GM04503 (cell line): ENCODE measurements at places on chromosomes 16 and 17.

- DNase-seq = no peak
Measured at GRCh38 chr17:72587773-72588511, 467.1 kb downstream of the SOX9 start.

DNA sequence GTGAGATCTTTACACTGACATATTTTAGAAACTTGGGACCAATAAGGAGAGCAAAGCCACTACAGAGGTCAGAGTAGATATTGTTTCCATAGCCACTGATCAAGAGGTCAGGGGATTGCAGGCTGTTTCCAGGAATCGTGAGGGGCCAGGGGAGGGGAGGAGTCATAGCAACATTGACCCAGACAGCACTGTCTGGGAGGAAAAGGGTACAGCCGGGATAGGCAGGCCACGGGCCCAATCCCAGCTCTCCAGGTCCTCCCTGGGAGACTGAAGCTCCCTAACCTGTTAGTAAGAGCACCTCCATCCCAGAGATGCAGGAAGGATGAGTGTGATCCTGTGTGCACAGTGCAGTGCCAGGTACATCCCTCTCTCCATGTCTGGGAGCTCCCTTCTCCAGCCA is 48.5 kb upstream of the TMEM132E start:
- no peak for DNase-seq

GRCh38 chr16:90019543-90020259 is 445 bp upstream of the DBNDD1 start:
- DNase-seq = peak; percentile 34

DNA sequence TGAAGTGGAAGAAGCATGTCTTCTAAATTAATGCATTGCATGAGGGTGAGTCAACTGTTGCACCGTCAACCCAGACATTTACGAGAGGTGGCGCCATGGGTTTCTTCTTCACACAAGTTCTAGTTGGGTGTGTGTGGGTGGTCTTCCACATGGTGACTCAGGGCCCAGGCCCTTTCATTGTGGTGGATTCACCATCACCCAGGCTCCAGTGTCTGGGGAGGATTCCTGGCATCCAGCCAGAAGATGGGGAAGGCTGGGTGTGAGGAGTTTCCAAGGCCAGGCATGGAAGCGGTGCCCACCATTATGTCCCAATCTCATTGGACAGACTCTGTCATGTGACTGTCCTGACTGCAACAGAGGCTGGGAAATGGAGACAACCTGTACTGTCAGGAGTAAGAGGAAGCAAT is 21.4 kb upstream of the JPH3 start:
- DNase-seq = no peak

- DNase-seq = no peak
Measured at GRCh38 chr16:8712589-8713361, 38.4 kb downstream of the ABAT start.

DNA sequence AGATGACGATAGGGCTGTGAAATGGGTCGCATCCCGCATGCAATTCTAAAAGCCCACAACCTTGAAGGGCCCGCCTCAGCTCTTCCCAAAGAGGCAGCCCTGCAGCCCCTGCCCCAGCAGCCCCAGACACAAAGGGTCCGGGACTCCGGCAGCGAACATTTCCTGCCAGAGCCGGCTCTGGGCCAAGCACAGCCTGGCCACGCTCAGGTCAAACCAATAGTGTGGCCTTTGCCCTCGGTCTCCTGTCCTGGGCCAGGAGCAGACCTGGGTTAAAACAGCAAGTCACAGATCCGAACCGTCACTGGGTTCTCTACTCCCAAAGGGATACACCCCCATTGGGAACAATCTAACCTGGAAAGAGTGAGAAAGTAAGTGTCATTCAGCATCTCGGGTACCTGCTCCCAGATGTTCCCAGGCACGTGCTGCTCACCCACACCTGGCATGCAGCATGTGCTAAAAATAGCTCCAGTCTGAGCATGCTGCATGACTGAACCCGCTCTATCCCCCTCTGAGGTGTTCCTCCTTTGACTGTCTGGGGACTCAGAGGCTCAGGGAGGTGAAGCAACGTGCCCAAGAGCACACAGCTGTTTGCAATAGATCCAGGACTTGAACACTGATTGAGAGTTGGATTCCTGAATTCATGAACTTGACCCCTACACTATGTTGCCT is 22.2 kb upstream of the ATP2A3 start:
- no peak for DNase-seq

DNA sequence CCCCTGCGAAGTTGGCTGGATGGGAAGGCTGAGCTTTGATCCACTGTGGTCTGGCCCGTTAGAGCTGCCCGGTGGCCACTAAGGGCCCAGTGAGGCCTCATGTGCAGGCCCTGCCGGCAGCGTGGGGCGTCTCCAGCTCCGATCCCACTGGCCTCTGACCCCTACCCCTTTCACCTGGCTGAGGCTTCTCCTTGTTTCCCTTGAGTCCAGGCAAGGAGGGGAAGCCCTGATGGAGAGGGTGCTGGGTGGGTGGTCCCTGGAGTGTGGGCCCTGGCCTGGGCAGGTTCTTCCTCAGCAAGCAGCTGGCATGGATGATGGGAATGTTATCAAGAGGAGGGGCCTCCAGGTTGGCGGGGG is 356.8 kb downstream of the SEC14L1 start:
- DNase-seq = no peak

DNA sequence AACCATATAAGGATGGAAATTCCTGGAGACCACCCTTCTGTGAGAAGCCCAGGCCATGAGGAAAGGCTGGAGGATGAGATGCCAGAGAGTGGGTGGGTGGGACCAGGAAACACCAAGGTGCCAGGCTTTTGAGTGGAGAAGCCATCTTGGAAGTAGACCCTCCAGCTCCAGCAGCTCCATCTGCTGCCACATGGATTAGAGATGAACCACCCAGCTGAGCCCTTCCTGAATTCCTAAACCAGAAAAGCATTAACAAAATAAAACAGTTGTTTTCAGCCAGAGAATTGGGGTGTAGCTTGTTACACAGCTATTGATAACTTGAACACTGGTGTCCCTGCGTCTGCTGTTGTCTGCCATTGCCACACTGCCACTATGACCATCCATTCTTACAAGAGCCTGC is 6.3 kb upstream of the TMEM114 start:
- no peak for DNase-seq

- no peak for DNase-seq
Measured at GRCh38 chr17:28982131-28982793, 23.6 kb downstream of the SEZ6 start.

DNA sequence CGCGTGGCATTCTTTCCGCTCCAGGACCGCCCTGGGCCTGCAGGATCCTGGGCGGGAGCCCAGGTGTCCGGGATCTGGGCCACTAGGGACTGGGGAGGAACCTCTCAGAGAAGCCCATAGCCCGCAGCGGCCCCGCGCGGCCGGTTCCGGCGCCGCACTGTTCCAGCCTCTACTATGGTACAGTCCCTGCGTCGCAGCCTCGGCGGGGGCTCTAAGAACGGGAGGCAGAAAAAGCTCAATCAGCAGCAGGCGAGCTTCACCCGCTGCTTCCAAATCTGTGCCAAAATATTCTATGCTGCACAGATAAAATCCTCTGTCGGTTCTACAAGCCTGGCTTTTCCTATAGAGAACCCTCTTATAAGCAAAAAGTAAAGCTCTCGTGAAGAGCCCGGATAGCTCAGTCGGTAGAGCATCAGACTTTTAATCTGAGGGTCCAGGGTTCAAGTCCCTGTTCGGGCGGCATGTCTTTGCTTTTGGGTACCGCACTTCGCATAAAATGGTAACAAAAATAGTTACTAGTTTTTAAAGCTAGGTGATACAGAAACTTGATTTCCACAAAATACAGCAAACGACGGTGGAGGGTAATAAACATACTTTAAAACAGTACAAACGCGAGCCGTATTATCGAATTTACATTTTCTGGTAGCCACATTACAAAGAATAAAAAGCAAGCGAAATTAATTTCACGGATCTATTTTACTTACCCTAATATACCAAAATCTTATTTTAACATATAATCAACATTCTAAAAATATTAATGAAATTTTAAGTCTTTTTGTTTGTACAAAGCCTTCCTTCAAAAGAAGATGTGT is 661 bp upstream of the ALOXE3 start:
- DNase-seq = no peak

GRCh38 chr17:74493331-74493833 is 26.9 kb downstream of the CD300A start:
- no peak for DNase-seq

- DNase-seq = no peak
Measured at GRCh38 chr16:60061396-60061795, 1327.3 kb upstream of the GOT2 start.

DNA sequence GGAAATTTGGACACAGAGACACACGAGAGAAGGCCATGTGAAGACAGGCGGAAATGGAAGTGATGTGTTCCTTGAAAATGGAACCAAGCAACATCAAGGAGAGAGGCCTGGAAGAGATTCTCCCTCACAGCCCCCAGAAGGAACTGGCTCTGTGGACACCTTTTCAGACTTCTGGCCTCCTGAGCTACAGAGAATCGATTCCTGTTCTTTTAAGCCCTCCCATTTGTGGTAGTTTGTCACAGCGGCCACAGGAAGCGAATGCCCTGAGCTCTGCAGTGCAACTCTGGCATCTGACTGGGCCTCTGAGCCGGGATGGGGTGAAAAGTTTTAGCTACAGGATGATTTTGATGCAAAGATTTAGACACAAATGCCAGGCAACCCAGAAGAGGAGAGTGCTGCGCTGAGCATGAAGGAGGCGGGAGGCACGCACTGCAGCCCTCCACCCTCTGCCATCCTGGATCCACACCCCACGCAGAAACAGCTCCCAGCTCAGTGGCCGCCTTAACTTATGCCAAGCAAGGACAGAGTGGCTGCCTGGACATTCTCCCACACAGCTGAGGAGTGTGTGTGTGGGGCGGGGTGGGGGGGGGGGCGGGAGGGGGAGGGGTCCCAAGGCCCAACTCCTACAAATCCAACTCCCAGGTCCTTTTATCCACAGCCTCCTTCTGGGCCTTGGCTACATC is 2.2 kb downstream of the TIMP2 start:
- no peak for DNase-seq

DNA sequence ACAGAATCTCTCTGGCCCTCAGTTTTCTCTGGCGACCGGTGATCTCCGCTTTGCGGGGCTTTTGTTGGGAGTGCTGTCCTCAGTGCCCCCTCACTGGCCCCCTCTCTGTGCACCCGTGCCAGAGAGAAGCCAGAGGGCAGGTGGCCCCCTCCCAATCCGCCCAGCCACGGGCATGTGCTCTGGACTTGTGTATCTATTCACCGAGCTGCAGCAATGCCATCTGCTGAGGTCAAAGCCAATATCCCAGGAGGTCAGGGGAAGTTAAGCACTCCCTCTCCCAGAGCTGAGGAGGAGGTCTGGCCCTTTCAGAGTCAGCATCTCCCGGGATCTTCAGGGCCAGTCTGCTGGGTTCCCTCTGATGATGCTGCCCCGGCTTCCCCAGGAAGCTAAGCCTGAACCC is 5.1 kb downstream of the CACNG5 start:
- DNase-seq = no peak

GRCh38 chr17:40260528-40260927 is 27.2 kb upstream of the CDC6 start:
- DNase-seq = no peak

GRCh38 chr16:66322174-66322573 is 44.3 kb upstream of the CDH5 start:
- no peak for DNase-seq
